ENCODE measurements at places on chromosomes 5 and 9. TPM values are rescaled to one million over a fixed set of nuclear protein-coding genes. Genes with fewer than 3 reads are reported as not detected.

PMPCA gene
- 38.7 TPM for total RNA-seq

OTP gene
- total RNA-seq = not detected

SHISAL2B gene
- total RNA-seq = not detected

DNA sequence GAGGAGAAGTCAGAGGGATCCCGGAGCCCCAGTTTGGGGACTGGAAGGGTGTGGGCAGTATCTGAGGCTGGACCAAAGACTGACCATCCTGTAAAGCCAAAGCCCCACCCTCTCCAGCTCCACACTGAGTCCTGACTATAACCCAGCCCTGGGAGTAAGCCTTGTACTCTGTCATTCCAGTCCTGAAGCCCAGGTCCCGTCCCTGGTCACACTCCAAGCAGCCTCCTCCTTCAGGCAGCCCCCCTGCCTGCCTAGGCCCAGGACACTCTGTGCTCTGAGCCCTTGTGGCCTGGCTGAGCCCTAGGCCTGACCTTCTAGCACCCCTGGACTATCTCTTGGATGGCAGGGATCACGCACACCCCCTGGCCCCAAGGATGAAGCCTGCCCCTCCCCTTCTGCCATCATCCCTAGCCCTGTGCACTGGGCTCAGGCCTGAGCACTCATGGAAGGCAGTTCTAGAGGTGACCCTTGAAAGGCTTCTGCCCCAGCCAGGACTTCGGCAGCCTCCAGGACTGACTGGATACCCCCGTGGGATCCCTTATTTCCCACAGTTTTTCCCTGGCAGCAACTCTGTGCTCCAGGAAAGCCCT, 28.0 kb upstream of the ENHO start:
- DNase-seq = no peak

DNA sequence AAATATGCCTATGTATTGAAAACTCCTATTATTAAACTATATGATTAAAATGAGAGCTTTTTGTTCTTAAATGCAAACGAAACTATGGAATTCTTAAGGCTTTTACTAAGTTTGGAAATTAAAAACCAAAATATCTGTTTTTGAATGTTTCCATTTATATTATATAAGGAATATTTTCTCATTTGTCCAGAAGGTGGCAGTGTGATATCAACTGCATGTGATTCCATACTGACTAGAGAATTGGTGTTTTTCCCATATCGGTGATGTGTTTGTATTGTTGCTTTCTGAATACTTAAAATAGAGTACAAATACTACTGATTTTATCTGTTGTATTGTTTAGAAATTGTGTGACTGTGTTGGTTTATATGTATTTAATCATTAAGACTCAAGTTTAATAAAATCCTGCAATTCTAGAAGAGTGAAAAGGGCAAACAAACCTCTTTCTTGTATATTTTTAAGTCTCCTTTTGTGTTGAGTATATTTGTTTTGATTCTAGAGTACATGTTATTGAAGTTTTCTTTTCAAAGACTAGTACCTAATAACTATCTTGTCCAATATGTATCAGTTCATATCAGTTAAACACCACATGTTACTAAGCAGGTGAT, 320.8 kb downstream of the CCDC171 start:
- no peak for DNase-seq

DNA sequence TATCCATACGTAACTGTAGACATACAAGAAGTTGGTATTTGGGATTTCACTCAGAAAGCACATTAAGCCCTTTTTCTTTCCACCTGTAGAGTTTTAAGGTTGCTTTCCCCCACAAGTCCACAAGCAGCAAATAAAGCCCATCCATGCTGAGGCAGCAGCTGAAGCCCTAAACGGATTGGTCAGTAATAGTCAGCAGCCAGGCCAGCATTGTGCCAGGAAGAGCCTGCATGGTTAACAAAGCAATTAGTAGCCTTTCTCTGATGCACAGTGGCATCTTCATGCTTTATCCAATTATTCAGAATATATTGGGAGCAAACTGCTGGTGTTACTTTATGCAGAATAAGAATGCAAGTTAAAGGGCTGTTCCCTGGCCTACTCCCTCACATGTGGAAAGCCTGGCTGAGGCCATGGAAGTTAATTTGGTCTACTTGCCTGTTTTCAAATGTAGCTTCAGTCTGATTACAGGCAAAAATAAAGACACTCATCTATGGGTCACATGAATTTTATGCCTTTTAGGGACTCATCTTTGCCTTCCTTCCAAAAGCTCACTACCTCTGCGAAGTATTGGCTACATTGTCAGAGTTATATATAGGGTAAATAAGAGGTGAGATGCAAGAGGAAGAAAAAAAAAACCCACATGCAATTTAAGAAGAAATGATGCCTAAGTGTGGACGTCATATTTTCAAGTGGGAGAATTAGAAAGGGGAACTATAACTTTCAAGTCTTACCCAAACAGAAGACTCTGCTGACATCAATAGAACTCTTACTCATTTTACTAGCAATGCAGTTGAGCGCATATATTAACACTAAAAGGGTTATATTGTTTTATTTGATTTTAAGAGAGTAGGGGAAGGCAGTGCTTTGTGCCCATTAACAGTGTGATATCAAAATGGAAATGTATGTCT, 15.9 kb downstream of the EBF1 start:
- DNase-seq = no peak

DNA sequence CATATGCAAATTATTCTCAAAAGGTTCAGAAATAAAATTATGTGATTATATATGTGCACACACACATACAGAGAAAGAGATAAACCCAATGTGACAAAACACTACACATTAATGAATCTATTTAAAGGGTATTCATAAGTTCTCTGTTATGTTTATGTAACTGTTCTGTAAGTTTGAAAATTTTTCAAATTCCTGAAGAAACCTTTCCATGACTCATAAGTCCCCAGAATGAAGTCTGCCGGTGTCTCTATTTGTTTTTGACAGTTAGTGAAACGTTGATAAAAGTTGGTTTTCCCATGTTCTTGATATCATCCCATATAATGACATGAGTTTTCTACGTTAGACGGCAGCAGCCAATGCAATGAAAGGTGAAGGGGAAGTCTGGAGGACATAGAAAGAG, 199.5 kb upstream of the PUM3 start:
- no peak for DNase-seq

- DNase-seq = no peak
These were observed 72.2 kb downstream of the ADAMTS2 start for GRCh38 chr5:179273073-179273435.

DNA sequence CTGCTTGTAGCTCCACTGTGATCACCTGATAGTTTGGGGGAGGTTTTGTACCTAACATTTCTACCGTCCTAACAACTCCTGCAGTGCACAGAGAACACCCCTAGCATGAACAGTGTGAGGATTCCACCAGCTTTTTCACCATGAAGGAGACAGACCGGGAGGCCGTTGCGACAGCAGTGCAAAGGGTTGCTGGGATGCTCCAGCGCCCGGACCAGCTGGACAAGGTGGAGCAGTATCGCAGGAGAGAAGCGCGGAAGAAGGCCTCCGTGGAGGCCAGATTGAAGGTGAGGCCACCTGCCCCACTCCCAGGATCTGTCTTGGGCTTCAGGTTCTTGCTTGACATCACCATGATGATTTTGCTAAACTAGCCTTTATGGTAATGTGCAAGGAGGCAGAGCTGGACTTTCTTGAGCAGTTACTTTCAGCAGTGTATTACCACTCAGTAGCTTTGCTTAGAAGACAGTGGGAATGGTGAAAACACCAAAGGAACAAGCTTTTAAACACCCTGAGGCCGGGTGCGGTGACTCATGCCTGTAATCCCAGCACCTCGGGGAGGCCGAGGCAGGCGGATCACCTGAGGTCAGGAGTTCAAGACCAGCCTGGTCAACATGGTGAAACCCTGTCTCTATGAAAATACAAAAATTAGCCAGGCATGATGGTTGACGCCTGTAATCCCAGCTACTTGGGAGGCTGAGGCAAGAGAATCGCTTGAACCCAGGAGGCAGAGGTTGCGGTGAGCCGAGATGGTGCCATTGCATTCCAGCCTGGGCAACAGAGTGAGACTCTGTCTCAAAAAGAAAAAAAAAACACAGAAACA, 3.3 kb downstream of the EXOC3 start:
- no peak for DNase-seq

GRCh38 chr5:164153469-164154172, 648.2 kb downstream of the MAT2B start:
- DNase-seq = no peak

- DNase-seq = no peak
These were observed 161.9 kb downstream of the MAPKAP1 start for GRCh38 chr9:125544988-125545651.

DNA sequence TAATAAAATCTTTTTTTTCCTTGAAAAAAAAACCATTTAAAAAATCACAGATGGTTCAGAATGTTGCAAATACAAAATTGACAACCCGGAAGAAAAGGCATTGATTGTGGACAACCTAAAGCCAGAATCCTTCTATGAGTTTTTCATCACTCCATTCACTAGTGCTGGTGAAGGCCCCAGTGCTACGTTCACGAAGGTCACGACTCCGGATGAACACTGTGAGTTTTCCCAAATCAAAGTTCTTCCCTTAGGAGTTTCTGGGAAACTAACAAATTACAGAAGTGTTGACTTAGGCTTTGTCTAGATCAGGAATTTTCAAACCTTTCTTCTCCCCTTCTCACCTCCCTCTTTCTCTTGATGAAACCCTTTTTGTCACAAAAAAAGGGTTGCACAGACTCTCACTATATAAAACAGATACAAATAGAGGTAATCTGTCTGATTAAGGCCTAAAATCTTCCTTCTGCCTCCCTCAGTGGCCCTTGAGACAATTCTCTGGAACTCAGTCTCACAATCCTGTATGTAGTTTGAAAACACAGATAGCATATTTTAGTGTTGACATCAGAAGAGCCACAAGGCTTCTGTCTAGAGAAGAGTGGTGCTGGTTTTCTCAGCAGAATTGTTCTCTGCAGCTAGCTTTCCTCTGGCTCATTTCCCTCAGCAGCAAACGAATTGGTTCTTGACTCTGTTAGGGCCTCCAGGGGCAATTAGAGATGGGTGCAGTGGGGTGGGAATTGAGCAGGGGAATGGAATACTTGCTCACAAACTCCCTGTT, 79.5 kb downstream of the OSMR start:
- DNase-seq = no peak

GRCh38 chr9:133169102-133169501, 5.4 kb upstream of the GBGT1 start:
- DNase-seq = no peak

DNA sequence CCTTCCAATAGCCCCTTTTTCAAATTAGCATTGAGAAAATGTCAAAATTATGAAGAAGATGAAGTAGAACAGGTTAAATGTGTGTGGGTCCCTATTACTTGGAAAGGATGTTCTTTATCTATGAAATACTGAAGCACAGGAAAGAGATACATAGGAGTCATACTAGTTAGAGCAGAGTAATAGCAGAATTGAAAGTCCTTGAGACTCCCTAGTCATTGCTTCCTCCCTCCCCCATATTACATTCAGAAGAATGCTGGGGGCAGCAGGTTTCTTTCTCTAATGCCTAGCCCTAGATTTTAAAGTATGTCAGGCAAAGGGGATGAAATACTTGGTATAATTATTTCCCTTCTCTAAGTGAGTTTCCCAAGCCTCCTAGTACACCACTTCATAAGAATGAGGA, 4.4 kb downstream of the ZCCHC9 start:
- DNase-seq = no peak

DNA sequence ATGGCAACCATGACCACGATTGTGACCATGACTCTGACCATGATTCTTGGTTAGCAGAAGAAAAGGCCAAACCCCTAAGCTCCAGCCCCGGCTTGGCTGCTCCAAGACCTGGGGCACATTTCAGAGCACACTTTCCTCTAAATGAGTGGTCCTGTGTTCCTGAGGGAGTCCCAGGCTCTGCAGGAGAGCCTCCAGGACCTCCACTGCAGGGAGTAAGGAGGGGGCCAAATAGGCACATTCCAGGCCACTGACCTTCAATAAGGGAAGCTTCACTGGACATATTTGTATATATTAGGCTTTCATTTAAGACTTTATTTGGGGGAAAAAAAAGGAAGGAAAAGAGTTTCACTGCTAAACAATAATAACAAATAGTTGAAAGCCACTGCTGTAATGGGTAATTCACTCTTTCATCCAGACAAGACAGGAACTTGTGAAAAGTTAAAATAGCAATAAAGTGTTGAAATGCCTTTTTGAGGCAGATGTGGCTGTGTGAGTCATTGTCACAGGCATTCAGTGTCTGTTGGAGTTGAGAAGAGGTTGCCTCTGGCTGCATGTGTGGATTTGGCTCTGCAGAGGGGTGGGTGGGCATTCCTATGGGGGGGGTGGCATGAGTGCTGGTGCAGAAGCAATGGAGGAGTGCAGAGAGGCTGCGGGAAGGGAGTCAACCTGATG, 63.9 kb upstream of the TGFBR1 start:
- no peak for DNase-seq
